ENCODE measurements at places on chromosomes 3 and 15.

DNA sequence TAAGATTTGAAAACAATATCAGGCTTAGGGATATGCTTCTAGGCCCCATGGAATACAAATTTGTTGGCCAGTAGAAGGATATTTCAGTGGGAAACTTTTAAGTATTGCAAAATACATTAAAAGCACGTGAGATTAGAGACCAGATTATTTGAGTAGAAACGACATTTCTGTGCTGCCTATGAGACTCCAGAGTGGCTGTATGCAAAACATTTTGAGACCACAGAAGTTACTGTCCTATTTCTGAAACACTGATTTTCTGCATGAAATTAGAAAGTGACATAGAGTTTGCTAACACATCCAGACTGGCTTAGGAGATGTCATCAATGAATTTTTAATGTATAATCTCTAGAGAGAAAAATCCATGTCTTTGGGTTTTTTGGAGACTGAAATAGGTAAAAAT is 99.8 kb downstream of the KCNH8 start:
- DNase-seq: no peak

DNA sequence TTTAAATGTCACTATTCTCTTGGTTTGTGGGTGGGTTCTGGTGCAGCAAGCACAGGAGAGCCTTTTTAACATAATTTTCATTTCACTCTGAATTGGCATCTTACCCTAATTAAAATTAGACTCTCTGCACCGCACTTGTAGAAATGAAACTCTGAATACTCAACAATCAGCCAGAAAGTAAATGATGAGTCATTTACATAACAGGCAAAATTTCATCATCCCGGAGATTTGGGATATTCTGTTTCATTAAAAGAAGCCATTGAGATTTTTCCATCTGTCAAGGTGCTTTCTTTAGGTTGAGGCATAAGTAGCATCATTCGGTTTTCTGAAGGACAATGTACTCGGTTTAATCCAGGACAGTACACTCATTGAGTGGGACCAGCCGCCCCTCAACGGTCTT is 111.0 kb downstream of the RFTN1 start:
- no peak for DNase-seq

DNA sequence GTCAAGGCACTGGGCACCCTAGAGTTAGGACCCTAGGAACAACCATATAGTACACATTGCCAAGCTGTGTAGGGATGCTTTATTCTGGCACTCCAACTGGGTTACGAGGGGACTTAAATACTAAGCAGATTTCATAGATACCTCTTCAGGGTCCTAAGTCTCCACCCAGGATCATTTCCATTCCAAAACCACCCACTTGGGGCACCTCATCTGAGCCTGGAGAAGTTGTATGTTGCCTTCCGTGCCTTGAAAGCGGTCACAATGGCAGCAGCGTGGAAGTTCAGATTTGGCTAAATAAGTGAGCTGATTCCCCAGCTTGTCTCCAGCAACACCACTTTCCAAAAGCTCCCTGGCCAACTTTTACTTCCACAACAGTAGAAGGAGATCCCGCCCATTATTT is 4.6 kb downstream of the TMEM202 start:
- no peak for DNase-seq

DNA sequence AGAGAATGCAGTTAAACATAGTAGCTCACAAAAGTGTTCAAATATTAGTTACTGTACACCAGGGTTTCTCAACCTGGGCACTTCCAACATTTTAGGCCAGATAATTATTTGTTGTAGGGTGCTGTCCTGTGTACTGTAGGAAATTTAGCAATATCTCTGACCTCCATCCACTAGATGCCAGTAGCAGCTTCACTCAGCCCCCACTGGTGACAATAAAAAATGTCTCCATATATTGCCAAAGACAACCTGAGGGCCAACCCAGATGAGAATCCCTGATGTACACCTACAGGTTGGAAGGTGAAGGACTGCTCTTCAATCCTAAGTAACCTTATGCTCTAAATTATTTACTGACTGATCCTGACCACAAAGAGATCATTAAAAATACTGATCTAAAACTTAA is 32.5 kb downstream of the DCUN1D1 start:
- DNase-seq: no peak

GRCh38 chr3:12363397-12364195 is 74.7 kb downstream of the PPARG start:
- no peak for DNase-seq

DNA sequence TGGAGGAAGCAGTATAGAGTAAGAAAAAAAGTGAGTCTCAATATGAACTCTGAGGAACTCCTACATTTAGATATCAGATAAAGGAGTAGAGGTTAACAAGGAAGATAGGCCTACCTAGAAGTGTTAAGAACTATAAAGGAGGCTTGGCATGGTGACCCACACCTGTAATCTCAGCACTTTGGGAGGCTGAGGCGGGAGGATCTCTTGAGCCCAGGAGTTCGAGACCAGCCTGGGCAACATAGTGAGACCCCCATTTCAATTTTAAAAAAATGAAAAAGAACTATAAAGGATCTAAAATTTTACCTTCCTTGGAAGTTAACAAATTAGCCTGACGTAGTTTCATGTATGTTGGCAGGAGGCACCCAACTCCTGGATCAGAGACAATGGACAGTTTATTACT is 14.5 kb downstream of the IREB2 start:
- DNase-seq: no peak

- DNase-seq: no peak
Measured at GRCh38 chr3:107740992-107741896, 218.5 kb downstream of the BBX start.

DNA sequence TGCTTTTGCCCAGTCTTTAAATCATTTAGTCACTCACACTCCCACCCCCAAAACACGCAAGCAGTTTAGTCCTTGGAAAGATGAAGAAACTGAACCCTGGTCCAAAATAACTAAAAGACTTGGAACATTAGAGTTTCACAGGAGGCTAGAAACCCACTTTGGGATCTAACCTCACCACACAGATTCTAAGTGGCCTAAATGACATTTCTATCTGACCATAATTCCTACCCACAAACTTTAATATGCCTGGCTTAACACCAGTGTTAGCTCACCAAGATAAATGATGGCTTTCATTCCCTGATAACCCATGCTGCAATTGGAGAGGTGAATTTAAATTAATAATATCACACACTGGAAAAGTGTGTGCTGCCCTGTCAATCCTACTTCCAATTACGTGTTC is 295.3 kb upstream of the UBE2E2 start:
- no peak for DNase-seq

DNA sequence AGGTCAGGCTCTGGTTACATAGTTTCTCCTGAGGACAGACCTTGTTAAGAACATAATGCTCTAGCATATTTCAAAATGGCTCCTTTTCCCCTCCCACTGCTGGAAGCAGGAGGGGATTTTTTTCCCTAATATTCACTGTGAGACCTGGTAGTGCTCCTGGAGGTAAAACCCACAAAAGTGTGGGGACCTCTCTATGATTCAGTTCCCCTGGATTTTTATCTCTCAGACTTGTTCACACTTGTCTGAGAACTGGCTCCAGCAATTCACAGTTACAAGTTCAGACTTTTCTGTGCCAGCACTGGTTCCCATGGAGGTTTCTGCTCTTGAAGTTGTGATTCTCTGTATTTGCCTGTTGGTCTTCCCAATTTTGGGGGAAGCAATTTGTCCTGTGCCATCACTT is 36.3 kb upstream of the PCOLCE2 start:
- DNase-seq: no peak

DNA sequence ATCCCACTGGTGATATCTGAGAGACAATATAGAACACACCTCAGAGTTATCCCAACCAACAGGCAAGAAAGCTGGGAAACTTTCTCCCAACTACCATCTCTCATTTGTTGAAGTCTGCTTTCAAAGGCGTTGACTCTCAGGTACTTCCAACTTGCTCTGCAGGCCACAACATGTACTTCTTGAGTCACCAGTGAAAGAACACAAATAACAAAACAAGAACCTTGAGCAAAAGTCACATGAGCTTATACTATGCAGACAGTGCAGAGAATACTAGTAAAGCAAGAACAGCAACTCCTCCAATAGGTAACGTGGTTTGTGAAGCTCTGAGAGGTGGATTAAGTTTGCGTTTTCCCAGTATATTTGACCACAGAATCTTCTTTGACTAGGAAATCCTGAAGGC is 20.6 kb downstream of the SNTN start:
- DNase-seq: no peak

- no peak for DNase-seq
Measured at GRCh38 chr15:55914446-55914845, 79.0 kb downstream of the NEDD4 start.

GRCh38 chr15:52103217-52104207 is 9.1 kb downstream of the BCL2L10 start:
- DNase-seq: no peak

- DNase-seq: no peak
Measured at GRCh38 chr15:62599791-62600777, 435.0 kb upstream of the C2CD4B start.

- DNase-seq: no peak
Measured at GRCh38 chr3:177026505-177027277, 170.6 kb downstream of the TBL1XR1 start.
